ENCODE measurements at places on chromosomes 16 and 17.
A peak's percentile ranks its signal among the peaks of the same experiment; 100 is the strongest.

DNA sequence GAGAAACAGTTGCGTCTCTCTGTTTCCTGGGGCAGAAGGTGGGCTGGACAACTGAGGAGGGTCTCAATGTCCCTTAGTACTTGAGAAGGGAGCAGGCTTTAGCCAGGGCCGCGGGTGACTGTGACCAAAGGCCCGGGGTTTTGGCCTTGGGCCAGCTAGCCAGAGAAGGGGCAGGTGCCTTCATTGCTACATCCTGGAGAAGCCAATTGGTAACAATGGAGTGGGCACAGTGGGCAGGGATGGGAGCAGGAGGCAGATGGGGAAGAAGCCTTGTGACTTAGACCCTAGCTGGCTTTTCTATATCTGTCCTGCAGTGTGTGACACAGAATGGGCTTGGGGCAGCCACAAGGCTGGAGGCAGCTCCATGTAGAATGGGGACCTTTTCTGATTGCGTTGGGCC, 46.0 kb downstream of the CLEC16A start:
- no peak for DNase-seq

DNA sequence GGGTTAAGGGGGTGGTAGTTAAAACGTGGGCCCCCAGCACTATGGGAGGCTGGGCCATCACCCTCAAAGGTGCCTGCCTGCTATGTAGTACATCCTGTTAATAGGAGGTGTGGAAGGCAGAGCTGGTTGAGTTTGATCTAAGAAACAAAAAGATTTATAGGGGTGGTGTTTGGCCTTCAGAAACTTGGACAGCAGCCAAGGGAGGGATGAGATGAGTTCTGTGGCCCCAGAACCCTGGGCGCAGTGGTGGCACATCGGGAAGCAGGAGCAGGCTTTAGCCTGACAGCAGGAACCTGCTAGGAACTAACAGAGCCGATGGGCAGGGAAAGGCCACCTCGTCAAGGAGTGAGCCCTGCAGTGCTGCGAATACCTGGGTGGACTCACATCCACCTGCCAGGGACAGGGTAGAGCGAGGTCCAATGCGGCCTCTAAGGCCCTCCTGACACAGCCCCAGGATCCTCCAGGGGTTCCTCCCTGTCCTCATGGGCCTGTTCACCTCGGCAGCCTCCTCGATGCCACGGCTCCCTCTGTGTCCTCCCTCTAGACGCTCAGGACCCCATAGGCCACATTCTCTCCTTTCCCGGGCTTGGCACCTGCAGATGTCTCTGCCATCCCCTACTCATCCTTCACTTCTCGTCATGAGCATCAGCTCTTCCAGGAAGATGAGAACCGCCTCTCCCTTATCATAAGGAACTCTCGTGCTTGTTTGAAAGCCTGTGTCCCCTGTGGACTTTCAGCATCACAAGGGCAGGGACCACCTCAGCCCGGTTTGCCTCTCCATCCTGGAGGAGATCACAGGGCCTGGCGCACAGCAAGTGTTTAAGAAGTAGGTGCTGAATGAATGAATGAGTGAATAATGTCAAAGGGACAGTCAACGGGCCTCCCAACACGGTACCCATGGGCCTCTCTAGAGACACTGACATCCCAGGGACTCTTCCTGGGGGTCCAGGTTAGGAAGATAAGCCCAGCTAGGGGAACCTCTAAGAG, 103.5 kb upstream of the TNRC6C start:
- DNase-seq: no peak

GRCh38 chr17:77542551-77543490, 402.1 kb downstream of the SEC14L1 start:
- DNase-seq: peak; percentile 60

DNA sequence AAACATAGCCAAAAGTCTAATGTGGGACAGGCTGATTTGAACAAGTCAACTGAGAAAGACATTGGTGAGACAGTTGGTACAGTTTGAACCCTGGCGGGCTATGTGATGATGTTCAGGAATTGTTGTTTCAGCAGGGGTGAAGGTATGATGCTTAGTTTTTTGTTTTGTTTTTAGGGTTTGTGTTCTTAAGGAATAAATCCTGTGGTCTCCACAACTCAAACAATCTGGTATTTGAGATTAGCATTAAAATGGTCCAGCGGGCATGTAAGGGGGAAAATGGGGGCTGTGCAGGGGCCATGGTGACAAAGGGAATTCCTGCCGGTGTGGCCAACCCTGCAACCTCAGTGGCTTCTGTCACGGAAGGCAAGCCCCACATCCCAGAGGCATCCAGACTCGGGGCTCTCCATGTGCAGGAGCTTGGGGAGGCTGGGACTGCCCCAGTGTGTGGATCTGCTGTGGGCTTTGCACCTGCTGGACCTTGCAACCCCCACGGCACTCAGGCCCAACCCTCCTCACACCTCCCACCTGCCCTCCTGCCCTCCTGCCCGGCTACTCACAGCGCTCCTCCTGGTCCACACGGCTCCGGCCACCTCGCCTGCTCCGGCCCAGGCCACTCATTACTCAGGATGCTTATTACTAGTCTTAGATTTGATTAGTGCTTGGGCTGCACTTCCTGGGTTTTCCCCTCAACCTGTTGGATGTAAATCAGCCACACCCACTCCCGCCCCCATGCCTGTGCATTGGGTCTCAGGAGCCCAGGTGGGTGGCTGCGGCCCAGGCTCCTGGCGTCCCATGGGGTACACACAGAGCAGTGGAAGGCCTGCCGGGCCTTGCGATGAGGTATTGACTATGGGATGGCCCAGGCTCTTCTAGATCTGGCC, at the start of gene TNFRSF13B:
Gene TNFRSF13B, minus strand, starts transcription at position 661 of the 881 bp plus-strand sequence. Its CDS starts 43 bp downstream, at position 618.
- DNase-seq: no peak

GRCh38 chr16:25875956-25876598, 184.3 kb downstream of the HS3ST4 start:
- DNase-seq: no peak

- DNase-seq: no peak
Observed at GRCh38 chr17:66301864-66302741, at the start of gene PRKCA. Gene PRKCA (plus strand): TSS chr17:66302613.

GRCh38 chr17:36608794-36609497, 7.6 kb downstream of the MRM1 start:
- peak; percentile 59 for DNase-seq

GRCh38 chr17:72423718-72424117, 302.9 kb downstream of the SOX9 start:
- no peak for DNase-seq

- DNase-seq: no peak
Observed at GRCh38 chr16:88497561-88498462, 44.7 kb downstream of the ZFPM1 start.

- DNase-seq: no peak
Observed at GRCh38 chr16:68219725-68220351, 16.1 kb downstream of the ESRP2 start.

DNA sequence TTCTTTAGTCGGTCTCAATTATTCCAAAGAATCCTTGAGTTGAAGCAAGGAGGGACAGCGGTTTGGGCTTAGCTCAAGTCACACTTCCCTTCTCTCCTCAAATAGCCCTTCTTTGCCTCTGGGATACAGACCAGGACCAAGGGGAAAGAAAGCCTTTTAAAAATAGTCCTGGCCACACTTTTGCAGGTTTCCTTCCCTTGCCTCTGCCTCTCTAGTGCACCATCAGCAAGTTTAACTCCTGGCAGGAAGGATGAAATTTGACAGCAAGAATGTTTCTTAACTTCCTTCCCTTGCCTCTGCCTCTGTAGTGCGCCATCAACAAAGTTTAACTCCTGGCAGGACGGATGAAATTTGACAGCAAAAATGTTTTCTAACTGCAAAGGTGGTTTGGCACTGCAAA, 7.2 kb upstream of the G6PC1 start:
- DNase-seq: no peak

- no peak for DNase-seq
Observed at GRCh38 chr17:1574697-1575471, 12.3 kb upstream of the PITPNA start.

DNA sequence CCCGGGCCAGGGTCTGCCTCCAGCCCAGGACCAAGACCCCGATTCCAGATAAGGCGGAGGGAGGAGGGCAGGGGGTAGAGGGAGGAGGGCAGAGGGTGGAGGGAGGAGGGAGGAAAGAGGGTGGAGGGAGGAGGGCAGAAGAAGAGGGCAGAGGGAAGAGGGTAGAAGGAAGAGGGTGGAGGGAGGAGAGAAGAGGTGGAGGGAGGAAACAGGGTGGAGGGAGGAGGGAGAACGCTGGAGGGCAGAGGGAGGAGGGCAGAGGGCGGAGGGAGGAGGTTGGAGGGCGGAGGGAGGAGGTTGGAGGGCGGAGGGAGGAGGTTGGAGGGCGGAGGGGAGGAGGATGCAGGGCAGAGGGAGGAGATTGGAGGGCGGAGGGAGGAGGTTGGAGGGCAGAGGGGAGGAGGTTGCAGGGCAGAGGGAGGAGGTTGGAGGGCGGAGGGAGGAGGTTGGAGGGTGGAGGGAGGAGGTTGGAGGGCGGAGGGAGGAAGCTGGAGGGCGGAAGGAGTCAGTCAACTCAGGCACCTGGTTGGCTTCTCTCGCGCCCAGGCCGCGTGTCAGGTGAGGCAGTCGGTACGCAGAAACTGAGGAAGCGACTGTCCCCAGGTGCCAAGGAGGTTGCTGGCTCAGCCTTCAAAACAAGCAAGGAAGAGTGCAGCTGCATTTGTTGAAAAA, 65.2 kb downstream of the KLHDC4 start:
- DNase-seq: no peak

Data from NCI-H2081 treated with DMSO at 0.1 percent for 48 hours (cell line).